ENCODE measurements at places on chromosomes 7 and 10. TPM values are rescaled to one million over a fixed set of nuclear protein-coding genes. Genes with fewer than 3 reads are reported as not detected.

CYP3A4 gene
- total RNA-seq: not detected

UFSP1 gene
- total RNA-seq: 8.9 TPM

CUL2 gene
- 39.6 TPM for total RNA-seq

SFTPA1 gene
- not detected for total RNA-seq

MRPS16 gene
- 158 TPM for total RNA-seq

HOXA13 gene
- 0.70 TPM for total RNA-seq

WNT2 gene
- total RNA-seq: not detected

SFRP5 gene
- total RNA-seq: not detected

OGDH gene
- total RNA-seq: 41.8 TPM

SSBP1 gene
- 370 TPM for total RNA-seq

HHEX gene
- total RNA-seq: 2.6 TPM

NUP42 gene
- 60.0 TPM for total RNA-seq

DNAH11 gene
- 6.1 TPM for total RNA-seq

Measured in HT1080 (cell line).